ENCODE measurements at places on chromosomes 11 and 22.

GRCh38 chr11:57560146-57560545 lies 7.3 kb downstream of the UBE2L6 start:
- DNase-seq, result no peak

DNA sequence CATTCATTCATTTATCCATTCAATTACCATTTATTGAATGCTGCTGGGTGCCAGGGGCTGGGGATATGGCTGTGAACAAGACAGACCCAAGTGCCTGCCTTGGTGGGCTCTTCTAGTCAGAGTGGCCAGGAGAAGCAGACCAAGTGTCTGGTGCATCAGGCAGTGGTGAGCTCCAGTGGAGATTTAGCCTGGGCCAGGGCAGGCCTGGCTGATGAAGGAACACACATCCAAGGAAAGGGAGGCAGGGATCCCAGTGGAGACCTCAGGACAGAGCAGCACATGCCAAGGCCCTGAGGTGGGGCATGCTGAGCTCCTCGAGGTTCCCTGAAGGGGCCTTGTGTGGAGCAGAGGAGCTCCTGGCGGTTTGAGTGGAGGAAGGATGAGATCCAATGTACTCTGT lies 46.6 kb upstream of the SMIM38 start:
- DNase-seq, result no peak

- peak; percentile 28 for DNase-seq
These were observed 771 bp downstream of the MIF start for GRCh38 chr22:23894710-23895598.

- DNase-seq, result no peak
These were observed 126.4 kb upstream of the E2F8 start for GRCh38 chr11:19366992-19367709.

DNA sequence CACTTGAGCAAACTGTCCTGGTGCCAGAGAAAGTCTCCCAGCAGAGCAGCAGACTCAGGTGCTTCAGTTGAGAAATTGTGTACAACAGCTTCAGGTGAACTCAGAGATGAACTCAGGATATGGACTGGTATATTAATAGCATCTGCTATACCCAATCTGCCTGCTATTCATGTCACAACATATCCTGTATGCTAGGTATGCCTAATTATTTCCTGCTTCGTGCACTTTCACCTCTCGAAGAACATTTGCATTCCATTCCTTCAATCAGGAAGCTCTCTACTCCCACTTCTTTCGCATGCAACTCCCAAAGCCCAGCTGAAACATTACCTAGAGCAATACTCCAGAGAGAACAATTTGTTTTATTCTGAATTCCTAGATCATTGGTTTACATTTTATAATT lies 207.7 kb downstream of the KCNA4 start:
- no peak for DNase-seq

All from NCI-H1048 (cell line).